ENCODE measurements at places on chromosomes 12 and 14. TPM values are rescaled to one million over a fixed set of nuclear protein-coding genes. Genes with fewer than 3 reads are reported as not detected.

Gene LPAR5
- total RNA-seq = 4.1 TPM

Gene GLS2
- total RNA-seq = 6.1 TPM

Gene SLC25A47
- not detected for total RNA-seq

GRCh38 chr12:42732908-42733411 lies 143.4 kb upstream of the PRICKLE1 start:
- DNase-seq = no peak

DNA sequence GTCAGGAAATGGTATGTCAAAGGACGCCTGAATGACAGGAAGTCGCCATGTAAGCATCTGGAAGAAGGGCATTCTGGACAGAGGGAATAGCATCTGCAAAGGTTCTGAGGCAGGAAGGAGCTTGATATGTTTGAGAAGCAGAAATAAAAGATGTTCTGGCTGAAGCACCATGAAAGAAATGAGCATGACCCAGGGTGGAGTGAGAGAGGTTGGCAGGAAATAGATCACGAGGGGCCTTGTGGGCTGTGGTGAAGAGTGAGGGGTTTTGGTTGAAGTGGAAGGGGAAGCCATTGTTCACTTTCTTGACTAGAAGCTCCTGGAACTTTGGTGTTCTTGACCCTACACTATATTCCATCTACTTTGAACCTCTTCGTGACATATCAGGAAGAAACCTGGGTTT lies 99.4 kb upstream of the PARP11 start:
- no peak for DNase-seq

GRCh38 chr14:68749487-68750475 lies 43.1 kb downstream of the ZFP36L1 start:
- DNase-seq = peak; percentile 17

- DNase-seq = no peak
These were observed 48.6 kb downstream of the ITPK1 start for GRCh38 chr14:93067088-93067487.

- DNase-seq = peak; percentile 41
These were observed 24.1 kb downstream of the NUP37 start for GRCh38 chr12:102095677-102096263.

DNA sequence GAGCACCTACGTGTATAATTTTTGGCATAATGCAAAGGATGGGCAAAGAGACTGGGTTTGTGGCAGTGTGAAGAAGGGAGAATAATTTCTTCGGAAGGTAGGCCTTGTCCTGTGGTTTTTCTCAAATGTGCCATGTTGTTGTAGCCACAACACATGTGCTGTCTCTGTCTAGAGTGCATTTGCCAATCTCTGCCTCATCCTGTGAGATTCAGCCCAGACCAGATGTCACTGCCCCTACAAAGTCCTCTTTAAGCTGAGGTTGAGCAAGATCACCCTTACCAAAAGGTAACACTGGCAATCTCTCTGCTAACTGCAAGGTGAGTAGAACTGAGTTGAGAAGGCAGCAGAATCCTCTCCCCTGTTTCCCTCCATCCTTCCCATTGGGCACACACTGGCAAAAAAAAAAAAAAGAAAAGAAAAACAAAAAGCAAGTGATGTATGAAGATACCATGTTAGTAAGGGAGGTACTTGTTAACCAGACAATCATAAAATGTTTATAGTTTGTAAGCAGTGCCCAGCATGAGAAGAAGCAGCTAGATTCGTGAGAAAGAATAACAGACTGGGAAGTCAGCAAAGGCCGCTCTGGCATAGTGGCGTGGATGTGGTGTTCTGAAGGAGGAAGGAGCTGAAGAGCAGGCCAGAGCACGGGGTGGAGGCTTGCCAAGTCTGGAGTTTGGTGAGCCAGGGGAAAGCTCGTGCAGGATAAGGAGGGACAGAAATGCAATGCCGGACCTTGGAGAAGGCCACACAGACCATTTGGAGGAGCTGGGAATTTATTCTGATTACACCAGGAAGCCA lies 18.9 kb downstream of the DYRK2 start:
- DNase-seq = no peak

GRCh38 chr12:26534071-26534470 lies 298.9 kb downstream of the ITPR2 start:
- no peak for DNase-seq

DNA sequence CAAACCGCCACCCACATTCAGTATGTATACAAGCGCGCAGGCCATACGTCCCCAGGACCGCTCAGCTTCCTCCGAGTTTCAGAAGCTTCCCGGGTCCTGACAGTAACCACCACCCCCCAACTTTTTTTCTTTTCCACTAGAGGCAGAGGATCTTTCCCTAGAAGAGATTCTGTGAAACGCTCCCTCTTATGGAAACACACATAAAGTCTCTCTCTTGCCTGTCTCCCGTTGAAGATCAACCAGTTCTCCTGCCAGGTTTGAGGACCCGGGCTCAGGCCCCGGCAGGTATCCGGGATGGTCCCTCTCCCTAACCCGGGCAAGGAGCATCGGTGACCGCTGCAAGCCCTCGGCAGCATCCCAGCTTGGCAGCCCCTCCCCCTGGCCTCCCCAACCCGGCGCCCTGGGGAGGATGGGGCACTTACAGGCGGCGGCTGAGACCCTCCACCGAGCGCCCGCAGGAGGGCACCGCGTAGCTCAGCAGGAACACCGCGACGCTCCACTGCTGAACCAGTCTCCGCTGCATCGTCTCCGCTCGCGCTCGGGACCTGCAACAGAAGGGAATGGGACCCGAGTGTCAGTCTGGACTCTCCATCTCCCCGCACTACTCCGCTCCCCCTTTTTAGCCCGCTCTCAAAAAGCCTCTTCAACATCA lies 3.4 kb downstream of the PTHLH start:
- DNase-seq = no peak

- DNase-seq = no peak
These were observed 44.2 kb upstream of the MANSC4 start for GRCh38 chr12:27824126-27824842.

DNA sequence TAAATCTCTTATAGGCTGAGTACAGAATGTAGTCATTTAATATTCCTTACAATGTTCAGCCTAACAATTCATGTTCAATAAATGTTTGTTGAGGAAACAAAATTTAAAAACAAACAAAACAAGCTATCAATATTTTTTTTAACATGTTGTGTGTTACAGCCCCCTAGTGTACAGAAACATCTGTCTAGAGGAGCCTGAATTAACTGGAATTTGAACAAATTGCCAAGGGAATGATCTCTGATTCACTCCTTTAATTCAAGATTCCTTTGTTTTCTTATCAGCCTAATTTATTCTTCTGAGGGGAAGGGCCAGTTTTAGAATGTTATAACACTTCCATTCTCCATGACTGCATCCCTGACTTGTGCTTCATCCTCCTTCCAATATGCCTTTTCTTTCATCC lies 127.2 kb downstream of the CMAS start:
- peak; percentile 21 for DNase-seq

Measured in bronchial epithelial cell (primary cell).